ENCODE measurements at places on chromosomes 12 and 14.
A peak's percentile ranks its signal among the peaks of the same experiment; 100 is the strongest.

GRCh38 chr14:96095581-96096476 lies 56.7 kb downstream of the C14orf132 start:
- DNase-seq: peak; percentile 92

GRCh38 chr12:132711080-132711843 lies 620 bp downstream of the PGAM5 start:
- no peak for DNase-seq

- DNase-seq: peak; percentile 62
Observed at GRCh38 chr12:105357162-105357691, 26.7 kb downstream of the C12orf75 start.

DNA sequence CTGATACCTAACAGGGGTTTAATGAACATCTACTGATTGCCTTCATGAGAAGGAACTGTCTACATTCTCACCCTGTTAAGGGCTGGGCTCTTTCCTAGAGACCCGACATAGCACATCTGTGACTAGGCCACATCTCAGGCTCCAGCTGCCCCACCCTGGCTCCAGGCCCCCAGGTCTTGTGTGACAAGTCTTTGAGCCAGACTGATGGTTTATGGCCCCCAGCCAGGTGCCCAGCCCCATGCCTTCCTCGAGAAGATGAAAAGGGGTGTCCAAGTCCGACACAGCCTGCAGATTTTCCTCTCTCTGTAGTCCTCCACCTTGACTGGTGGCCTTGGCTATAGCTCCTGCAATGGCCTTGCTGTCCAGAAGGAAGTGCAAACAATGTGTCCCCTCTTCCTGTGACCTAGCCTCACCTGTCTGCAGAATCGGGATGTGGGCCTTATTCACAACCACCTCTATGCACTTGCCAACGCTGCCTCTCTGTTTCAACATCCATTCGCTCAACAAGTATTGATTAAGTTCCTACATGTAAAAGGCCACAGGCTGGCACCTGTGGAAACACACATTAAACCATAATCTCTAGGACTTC lies 4.2 kb downstream of the ACTN1 start:
- no peak for DNase-seq

DNA sequence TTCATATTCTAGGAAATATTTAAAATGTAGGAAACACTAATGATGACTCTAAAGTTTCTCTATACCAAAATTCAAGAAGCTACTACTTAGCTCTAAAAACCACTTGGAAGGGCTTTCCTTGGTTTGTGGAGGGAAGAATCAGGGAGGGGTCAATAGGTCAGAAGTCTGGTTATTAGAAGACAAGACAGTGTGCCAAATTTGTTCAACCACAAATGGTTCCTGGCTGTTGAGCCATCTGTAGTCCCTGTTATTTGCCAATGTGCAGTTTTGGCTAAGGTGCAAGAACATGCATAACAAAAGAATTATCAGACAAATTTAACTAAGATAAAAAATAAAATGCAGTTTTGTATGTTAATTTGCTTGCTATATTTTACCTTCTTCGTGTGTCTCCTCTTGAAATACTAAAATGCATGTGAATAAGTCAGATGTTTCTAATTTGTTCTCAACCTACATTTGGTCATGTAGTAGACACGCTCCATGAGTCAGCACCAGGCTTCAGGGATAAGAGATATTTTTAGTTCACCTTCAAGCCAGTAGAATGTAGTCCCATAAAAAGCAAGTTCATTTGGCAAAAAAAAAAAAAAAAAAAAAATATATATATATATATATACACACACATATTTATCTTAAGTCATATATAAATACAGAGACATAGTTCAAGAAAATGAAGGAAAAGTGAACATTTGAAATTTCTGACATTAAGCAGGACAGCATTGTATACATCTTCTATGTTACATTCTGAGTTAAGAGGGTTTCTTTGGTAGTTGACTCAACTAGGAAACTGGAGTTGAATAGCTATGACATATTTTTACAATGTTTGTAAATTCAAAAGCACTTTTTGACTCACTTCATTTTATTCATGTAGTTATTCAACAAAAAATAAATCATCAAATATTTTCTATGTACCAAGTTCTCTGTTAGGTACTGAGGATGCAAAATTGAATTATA lies 123.3 kb downstream of the KCNC2 start:
- DNase-seq: peak; percentile 68

GRCh38 chr12:6632026-6632983 lies 3.5 kb downstream of the LPAR5 start:
- peak; percentile 77 for DNase-seq

DNA sequence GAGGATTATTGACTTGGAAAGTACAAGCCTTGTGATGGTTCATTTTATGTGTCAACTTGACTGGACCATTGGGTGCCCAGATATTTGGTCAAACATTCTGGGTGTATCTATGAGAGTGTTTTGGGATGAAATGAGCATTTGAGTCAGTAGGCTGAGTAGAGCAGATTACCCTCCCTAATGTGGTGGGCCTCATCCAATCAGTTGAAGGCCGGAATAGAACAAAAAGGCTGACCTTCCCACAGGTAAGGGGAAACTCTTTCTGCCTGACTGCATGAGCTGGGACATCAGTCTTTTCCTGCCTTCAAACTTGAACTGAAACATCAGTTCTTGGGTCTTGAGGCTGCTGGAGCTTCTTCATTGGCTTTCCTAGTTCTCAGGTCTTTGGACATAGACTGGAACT lies 98.1 kb downstream of the ANO2 start:
- no peak for DNase-seq

GRCh38 chr12:115672086-115672485 lies 605.4 kb downstream of the MED13L start:
- no peak for DNase-seq

- no peak for DNase-seq
Observed at GRCh38 chr12:108457734-108458361, 57.2 kb upstream of the FICD start.

DNA sequence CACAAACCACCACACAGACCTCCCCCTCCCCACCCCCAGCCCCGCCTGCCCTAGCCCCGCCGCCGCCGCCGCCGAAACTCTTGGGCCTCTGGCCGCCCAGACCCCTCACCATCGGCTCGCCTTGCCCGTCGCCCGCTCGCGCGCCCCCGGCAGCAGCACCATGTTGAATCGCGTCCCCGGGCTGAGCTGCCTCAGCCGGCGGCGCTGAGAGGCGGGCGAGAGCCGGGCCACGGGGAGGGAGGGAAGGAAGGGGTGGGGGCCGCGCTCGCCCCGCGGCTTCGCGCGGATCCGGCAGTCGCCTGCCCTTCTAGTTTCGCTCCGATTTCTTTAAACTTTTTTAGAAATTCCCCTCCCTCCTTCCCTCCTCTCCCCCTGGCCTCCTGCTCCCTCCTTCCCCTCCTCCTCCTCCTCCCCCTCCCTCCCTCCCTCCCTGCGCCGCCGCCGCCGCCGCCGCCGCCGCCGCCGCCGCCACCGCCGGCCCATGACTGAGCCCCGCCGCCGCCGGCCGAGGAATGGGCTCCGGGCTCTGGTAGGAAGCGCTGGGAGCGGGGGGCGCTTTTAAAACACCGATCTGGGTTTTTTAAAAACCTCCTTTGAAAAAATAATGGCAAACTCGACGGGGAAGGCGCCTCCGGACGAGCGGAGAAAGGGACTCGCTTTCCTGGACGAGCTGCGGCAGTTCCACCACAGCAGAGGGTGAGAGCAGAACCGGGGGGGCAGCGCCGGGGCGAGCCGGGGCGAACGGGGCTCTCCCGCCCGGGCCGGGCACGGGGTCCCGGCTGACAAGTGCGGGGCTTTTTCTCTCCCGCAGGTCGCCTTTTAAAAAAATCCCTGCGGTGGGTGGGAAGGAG lies at the start of gene ARID2:
Gene ARID2, plus strand, starts transcription at position 474 of the 851 bp plus-strand sequence. Its CDS starts 131 bp downstream, at position 605.
- peak; percentile 76 for DNase-seq

DNA sequence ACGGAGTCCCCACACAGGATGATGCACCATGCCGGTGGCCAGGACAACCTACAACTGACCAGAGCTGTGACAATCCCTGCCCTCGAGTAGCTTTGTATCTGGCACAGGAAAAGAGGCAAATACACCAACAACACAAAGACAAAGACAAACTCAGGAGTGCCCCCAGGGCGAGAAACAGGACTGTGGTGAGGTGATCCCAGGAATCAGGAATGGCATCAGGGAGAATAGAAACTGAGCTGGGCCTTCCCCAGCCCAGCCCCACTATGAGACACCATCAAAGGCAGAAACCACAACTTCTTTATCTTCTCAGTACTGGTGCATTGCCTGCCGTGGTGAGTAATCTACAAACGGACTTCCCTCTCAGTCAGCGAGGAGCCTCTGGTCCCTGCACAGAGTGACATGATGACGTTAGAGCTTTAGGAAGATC lies 157.7 kb downstream of the TTC7B start:
- DNase-seq: peak; percentile 40

DNA sequence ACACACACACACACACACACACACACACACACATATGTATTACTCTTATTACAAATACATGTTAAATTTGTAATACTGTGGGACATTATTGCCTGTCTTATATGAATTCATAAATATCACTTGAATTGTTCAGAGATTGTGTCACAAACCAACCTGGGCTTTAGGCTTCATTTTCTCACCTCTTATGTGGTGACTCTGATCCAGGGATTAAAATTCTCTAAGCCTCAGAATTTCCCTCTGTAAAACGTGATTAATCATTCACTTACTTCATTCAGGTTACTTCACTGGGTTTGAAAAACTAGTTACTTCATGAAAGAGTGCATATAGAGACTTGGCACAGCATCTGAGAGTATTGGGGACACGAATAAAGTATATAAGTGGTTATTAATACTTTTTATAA lies 240.3 kb upstream of the PDZRN4 start:
- no peak for DNase-seq

- DNase-seq: no peak
Observed at GRCh38 chr14:63982156-63982555, 129.4 kb downstream of the SYNE2 start.

- DNase-seq: peak; percentile 61
Observed at GRCh38 chr12:81627336-81628189, 131.6 kb downstream of the PPFIA2 start.

DNA sequence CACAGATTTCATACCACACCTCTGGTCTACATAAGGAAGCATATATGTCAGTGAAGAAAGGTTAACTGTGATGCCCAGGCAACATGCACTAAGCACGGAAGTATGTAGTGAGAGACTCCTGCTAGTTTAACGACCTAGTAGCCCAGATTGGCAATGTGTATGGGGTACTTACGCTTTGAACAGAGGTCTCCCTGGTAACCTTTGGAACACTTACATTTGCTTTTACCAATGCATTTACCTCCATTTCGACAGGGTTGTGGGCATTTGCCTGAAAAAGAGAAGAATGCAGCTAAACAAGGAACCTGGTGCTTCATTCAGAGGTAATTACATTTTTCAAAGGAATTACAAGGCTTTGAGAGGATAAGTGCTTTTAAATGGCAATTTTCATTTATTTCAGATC lies 65.2 kb downstream of the WIF1 start:
- DNase-seq: no peak

DNA sequence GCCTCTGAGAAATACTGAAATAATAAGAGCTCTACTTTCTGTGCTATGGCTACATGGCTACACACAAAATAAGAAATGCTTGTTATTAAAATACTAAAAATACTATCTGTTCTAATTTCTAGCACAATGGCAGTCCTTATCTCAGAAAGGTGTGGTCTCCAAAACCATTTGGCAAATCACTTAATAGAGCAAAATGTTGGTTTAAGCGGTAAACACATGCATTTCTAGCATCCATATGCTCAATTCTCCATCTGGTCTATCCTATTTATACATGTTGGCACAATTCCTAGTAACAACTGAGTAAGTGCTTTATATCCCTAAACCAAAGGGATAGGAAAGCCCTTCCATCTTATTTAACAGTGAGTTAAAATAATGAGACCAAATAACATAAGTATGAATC lies 107.0 kb downstream of the PAPLN start:
- DNase-seq: peak; percentile 65

GRCh38 chr12:25352083-25352918 lies 101.6 kb upstream of the KRAS start:
- no peak for DNase-seq

GRCh38 chr14:95480109-95480886 lies 36.2 kb downstream of the SYNE3 start:
- DNase-seq: no peak

- no peak for DNase-seq
Observed at GRCh38 chr12:126233625-126234024, 1168.4 kb downstream of the AACS start.

- DNase-seq: no peak
Observed at GRCh38 chr12:105611340-105611739, 280.8 kb downstream of the C12orf75 start.

DNA sequence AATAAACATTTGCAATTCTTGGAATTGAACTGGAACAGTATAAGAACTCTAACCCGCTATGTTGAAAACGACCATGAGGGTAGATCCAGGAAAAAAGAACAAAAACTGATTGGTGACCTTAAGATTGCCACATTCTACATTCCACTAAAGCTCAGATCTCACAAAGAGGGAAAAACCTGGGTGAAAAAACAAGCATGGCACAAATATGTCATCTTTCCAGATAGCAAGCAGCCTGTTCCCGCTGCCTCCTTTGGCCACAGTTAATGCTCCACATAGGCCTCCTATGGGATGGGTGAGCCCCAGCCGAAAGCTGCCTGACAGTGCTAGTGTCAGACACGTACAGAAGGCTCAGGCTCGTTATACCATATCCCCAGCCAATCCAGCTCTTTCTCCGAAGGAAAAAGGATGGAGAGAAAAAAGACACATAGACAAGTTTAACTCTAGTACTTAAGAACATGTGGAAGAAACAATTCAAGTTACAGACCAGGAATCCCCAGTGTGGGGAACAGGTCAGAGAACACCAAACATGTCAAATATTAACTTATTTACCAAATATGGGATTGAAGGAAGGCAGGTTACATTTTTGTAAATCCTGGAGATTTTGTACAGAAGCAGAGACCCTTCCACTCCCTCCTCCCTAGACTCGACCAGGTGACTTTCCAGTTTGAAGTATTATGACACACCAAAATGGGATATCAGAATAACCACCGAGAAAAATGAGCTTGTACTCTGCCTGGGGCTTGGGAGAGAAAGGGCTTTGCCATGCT lies 14.7 kb downstream of the LETMD1 start:
- no peak for DNase-seq

DNA sequence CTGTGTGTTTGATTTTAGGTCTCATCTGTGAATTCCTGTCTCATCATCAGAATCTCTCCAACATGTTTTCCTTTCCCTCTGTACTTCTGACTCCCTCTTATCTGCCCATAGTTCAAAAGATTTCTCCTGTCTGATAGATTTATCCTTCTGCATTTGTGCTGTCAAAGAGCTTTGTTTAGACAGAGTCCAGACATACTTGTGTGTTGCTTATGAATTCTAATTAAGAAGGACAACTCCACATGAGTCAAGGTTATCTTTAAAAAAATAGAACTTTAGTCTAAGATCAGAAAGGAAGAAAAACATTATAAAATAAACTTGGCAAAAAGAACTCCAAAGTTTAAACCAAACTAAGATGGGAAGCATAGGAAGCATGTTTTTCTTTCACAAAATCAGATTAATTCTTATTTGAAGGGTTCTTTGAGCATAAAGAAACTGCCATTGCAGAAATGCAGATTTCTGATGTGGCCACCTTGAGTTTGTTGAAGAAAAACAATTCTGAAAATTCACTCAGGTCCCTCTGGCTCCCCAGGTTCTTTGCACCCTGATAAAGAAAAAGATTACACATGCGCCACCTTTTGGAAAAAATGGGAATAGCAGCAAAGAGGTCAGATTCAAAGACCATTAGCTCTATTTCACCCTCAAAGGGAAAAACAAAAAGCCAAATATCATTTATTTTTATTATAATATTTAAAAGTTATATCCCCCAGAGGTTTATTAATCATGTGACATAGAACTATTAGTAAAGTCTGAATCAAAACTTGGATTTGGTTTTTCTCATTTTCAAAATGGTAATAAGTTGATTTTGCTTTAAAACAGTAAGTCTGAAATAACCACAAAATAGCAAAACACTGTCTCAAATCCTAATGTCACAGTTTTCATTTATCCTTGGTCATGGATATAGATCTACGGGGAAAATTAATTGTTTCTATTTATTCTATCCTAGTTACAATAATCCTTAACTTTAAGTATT lies 143.7 kb upstream of the DCN start:
- DNase-seq: peak; percentile 99

Measured in umbilical cord (tissue), 2 donors.